ENCODE measurements at places on chromosomes 13 and 19.

DNA sequence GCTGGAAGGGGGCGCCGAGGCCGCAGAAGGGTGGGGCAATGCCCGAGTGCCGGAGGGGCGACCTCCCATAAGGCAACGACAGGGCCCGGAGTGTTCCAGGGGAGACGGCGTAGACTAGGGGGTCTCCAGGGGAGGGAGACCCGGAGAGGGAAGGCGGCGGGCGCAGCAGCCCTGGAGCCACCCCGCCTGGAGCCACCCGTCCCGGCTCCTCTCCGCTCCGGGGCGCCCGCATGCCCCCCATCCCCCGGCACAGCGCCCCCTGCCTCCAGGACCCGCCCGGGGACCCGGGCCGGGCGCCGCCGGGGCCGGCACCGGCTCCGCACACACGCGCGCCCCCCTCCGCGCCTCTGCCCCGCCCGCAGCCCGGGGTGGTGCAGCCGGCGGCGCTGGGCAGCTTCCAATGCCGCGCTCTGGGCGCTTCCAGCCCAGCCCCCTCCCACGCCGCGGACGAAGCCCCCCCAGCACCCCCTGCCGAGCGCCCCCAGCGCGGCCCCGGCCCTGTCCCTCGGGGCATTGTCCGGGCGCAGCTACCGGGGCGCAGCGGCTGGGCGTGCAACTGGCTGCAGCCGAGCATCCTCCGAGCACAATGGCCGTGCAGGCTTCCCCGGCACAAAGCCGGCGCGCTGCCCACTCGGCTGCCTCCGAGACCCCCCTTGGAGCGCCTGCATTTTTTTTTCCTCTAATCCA lies 519 bp downstream of the PTPRS start:
- DNase-seq = no peak

DNA sequence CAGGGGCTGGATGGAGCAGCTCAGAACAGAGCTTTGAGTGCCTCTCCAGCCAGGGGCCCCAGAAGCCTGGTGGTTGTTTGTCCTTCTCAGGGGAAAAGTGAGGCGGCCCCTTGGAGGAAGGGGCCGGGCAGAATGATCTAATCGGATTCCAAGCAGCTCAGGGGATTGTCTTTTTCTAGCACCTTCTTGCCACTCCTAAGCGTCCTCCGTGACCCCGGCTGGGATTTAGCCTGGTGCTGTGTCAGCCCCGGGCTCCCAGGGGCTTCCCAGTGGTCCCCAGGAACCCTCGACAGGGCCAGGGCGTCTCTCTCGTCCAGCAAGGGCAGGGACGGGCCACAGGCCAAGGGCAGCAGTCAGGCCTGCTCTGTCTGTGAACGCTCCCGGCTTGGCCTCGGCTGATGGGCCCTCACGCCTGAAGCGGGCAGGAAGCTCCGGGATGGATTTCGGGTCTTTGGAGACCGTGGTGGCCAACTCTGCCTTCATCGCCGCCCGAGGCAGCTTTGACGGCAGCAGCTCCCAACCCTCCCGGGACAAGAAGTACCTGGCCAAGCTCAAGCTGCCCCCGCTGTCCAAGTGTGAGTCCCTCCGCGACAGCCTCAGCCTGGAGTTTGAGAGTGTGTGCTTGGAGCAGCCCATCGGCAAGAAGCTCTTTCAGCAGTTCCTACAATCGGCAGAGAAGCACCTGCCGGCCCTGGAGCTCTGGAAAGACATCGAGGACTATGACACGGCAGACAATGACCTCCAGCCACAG lies at the start of gene GRK1:
TSS of gene GRK1 (plus strand) at position 269 of the 751 bp plus-strand sequence. CDS start at position 437, 168 bp downstream.
- DNase-seq = no peak

GRCh38 chr19:50242581-50242980 lies 39.2 kb downstream of the MYH14 start:
- no peak for DNase-seq

DNA sequence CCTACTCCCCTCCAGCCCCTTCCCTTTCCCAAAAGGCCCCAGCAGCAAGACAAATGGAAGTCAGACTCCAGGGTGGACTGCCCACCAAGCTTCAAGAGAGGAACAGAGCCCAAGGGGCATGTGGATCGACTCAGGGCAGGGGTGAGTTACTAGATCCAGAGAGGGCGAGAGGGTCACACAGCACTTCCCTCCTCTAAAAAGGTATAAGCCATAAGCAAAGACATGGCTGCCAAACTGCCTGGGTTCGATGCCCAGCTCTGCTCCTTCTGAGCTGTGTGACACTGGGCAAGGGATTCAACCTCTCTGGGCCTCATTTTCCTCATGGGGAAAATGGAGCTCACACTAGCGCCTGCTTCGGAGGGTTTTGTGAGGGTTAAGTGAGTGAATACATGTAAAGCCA lies 3.8 kb downstream of the PPP1R14A start:
- no peak for DNase-seq

DNA sequence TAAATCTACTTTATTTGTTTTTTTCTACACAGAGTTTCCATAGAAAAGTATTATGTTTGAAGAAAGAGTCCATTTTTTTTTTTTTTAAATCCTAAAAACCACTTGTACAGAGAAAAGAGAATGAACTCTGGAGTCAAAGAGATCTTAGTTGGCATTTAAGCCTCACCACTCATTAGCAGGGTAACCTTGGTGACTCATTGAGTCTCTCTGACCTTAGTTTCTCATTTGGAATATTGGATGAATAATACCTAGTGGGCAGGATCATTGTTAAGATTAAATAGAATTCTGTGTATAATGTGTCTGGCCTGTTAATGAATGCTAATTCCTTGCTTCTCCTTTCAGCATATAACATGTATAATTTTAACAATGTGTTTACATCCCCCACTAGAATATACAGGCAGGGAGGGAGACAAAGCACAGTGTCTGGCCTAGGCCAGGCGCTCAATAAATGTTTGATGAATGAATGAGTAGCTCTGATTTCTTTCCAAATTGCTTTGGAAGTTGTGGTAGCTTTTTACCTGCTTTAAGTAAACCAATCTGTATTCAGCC lies 48.7 kb upstream of the MYCBP2 start:
- DNase-seq = no peak

DNA sequence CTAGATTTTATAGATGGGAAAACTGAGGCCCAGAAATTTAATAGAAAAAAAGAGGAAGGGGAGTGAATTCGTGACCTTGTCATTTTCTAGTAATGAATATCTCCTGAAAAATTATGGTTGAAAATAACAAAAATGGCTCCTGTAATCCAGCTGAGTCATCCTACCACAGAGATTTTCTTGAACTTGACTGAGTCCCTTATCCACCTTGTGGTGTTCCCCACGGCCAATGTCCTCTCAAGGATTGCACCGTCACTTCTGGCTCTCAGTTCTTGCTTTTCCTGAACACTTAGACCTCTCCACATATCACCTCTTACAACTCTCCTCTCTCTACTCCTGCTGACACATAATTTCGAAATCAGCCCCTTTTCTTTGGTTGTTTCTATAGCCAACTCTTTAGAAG lies 1.2 kb upstream of the KATNAL1 start:
- DNase-seq = no peak

DNA sequence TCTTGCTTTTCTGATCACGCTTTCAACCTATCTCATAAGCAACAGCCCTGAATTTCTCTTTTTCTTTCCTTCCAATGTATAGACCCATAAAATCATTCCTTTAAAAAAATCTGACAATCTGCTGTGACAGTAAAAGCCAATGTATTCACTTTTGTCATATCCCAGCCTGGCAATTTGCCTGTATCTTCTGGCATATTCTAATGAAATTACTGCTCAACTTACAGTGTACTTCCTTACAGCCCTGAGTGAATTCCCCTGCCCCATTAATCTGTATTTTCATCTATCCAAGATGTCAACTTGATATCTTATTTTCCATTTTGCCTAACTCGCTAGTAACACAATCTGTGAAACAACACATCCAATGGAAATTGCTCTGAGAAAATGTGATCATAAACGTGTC lies 18.0 kb upstream of the SERP2 start:
- no peak for DNase-seq

GRCh38 chr13:61413572-61414535 lies 1.8 kb downstream of the PCDH20 start:
- no peak for DNase-seq

DNA sequence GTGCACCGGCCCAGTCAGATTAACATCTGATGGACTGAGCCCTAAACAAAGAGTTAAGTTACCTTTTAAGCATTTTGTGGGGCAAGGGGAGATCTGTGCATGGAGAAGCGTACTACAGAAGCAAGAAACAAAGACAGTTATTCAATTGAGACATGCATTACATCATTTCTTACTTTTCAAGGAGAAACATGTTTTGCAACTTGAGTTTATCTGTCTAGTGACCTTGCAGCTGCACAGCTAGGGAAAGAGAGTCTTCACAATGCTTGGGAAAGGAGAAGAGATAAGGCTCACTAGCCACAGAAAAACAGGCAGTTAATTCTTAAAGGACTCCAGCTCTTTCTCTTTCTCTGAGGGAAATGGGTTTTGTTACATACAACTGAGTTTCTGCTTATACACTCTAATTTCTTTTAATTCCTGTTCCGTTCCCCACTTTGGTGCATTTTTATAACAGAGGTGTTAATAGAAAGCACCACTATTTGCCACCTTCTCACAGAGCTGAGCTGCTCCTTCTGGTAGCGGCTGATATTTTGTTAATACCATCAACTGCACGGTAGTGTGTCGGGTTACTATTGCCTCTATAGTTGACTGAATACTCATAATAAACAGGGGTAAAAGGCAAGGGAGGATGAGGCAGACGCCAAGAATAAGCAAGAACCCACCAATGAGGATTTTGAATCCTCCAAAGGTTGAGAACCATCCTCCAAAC lies 55.9 kb downstream of the ZNF431 start:
- no peak for DNase-seq

GRCh38 chr13:46858163-46858562 lies 38.7 kb downstream of the HTR2A start:
- no peak for DNase-seq

DNA sequence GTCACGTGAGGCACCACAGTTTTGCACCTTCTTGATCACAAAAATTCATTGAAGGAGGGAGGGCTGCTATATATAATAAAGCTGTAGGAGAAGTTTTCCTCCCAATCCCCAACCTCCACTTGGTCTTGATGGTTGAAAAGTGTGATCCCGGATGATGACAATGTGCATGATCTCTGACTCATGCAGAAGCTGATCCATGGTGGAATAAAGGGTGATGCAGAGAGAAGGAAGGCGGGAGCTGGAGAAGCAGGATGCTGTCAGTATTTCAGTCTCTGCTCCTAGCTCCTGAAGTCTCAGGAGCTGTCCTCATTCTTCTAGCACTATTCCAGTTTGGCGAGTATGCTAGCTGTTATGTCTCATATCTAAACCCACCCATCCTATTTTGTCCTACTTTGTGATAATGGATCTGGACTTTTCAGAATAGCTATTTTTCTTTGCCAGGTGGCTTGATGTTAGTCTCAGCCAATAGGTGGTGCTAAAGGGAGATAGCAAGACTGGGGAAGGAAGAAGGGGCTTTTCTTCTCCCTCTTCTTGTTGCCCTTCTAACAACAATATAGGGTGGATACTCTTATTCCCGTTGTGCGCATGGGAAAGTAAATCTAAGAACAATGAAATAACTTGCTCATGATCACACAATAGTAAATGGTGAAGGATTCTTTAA lies 65.6 kb upstream of the HTR2A start:
- DNase-seq = no peak

DNA sequence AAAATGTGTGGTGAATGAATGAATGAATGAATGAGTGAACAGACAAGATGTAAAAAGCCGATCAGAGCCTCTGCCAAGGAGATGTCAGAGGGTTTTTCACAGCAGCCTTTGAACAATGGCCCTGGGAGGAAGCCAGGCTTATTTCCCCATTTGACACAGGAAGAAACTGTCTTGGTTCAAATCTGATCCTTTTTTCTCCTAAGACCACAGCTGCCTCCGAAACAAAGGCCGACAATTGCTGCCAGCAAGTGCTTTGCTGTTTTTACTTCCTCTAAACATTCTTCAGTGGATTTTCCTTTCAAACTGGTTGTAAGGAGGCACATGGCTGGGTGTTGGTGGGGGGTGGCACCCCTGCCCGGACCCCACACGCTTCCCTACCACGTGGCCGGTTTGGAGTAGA lies 44.2 kb upstream of the HOMER3 start:
- DNase-seq = peak; percentile 88

- no peak for DNase-seq
Observed at GRCh38 chr19:46634656-46635218, 1.3 kb downstream of the GNG8 start.

- DNase-seq = peak; percentile 82
Observed at GRCh38 chr19:40598121-40598917, 2.9 kb upstream of the LTBP4 start.

DNA sequence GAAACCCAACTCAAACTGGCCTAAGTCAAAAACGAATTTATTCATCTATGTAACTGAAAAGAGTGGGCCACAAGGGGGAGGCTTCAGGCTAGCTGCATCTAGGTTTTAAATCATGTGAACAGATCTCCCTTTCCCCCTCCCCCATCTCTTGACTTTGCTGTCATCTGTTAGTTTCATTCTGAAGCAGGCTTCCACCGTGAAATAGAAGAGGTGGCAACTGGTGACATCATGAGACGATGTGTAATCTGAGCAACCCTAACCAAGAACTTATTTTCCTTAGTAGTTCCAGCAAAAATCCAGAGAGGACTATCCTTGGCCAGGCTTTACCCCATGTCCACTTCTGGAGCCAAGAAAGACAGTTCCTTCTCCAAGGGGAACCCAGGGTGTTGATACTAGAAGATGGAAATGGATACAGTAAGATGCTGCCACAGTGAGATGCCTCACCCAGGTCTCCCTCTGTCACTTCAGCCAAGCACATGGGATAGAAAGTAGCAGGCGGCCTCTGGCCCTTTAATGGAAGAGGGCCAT lies 9.4 kb downstream of the SAMD4B start:
- DNase-seq = no peak

DNA sequence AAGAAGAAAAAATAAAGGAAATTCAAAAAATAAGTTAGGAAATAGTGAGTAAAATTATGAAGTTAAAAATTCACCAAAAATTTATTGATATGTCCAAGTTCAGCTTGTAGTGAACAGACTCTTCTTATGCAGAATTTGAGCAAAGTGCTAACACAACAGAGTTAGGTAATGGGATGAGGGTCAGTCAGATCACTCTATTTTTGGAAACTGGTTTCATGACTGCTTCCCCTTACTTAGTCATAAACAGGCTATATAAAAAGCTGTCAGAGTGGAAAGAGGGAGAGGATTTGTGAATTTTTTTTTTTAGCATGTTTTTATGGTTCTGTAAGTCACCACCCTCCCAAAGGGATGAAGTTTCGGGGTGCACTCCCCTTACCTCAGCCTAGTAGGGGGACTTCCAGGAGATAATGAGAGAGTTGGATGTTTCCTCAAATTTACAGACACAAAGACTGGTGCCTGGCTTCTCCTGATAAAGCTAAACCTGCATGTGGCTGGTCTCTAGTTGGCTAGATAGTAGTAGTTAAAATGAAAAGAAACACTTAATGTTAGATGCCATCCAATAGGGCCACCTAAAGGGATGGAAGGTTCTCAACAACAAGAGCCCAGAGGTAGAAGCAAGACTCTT lies 4.5 kb downstream of the CPB2 start:
- peak; percentile 16 for DNase-seq

GRCh38 chr19:35458731-35459391 lies 10.8 kb downstream of the FFAR2 start:
- DNase-seq = no peak

All from dermis microvascular lymphatic vessel endothelial cell (primary cell).